ENCODE measurements at places on chromosomes 16 and 17.
A peak's percentile ranks its signal among the peaks of the same experiment; 100 is the strongest.

GRCh38 chr16:69566981-69567680 is 1.4 kb downstream of the NFAT5 start:
- peak; percentile 28 for DNase-seq

DNA sequence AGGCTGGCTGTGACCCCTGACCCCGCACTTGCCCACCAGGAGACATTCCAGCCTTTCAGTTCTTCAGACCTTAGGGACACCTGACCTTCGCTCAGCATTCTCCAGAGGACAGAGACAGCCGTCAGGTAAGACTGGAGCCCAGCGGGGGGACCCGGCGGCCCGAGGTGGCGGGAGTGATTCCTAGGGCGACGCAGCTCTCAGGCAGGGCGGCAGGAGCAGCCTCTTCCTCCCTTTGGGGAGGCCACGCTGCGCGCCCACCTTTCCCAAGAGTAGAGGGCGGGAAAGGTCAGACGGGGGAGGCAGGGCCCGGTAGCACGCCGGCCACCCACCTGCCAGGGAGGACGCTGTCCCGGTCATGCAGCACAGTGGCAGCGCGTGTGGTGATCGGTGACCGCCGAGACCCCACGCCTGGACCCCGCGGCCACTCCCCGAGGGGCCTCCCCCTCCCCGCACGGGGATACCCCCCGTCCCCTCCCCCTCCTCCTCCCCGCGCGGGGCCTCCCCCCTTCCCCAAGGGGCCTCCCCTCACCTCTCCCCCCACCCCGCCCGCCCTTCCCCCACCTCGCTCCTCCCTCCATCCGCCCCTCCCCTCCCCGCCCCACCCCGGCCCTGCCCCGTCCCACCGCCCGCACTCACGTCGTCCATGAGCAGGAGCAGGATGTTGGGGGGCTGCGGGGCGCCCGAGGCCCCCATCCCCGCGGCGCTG is 472 bp downstream of the GALNS start:
- peak; percentile 17 for DNase-seq

DNA sequence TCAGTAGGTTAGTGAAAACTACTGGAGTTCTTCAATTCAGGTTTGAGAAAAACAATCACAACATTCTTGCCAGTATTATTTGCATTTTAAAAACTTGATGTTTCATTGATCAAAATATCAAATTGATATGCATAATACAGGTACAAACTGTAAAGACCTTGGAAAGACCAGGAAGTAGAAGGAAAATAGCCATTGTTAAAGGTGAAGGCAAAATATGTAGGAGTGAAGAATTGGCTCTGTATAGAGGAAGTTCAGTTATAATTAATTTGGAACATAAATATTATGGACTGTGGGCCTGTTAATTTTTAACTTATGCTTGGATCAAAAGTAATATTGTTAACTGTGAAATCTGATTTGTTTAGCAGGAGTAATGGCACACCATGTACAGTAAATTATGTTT is 112.6 kb downstream of the BCAS3 start:
- DNase-seq = no peak

DNA sequence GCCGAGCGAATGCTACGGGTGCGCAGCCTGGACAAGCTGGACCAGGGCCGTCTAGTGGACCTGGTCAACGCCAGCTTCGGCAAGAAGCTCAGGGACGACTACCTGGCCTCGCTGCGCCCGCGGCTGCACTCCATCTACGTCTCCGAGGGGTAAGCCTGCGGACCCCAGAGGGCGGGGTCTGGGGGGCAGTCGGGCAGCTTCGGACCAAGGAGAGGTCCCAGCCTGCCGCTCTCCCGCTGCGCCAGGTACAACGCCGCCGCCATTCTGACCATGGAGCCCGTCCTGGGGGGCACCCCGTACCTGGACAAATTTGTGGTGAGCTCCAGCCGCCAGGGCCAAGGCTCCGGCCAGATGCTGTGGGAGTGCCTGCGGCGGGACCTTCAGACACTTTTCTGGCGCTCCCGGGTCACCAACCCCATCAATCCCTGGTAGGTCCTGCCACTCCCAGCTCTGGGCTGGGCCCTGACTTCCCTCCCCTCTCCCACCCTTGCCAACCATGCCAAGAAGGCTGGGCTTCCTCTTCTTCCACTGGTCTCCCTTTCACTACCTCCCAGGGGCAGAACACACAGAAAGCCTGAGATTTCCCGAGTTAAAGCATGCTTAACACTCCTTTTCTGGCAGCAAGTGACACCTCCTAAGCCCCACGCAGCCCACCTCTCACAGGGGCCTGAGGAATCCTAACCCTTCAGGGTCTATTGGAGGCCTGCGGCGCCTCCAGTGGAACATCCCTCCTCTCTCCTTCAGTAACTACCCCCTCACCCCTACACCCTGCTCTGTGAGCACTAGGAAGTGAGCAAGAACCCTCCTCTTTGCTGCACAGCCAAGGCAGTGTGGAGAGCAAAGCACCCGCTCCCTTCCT is 3.2 kb downstream of the NAGS start:
- DNase-seq = no peak

- DNase-seq = no peak
Measured at GRCh38 chr17:53273126-53273525, 549.6 kb upstream of the KIF2B start.

GRCh38 chr17:55416000-55416399 is 5.6 kb downstream of the MMD start:
- DNase-seq = no peak

DNA sequence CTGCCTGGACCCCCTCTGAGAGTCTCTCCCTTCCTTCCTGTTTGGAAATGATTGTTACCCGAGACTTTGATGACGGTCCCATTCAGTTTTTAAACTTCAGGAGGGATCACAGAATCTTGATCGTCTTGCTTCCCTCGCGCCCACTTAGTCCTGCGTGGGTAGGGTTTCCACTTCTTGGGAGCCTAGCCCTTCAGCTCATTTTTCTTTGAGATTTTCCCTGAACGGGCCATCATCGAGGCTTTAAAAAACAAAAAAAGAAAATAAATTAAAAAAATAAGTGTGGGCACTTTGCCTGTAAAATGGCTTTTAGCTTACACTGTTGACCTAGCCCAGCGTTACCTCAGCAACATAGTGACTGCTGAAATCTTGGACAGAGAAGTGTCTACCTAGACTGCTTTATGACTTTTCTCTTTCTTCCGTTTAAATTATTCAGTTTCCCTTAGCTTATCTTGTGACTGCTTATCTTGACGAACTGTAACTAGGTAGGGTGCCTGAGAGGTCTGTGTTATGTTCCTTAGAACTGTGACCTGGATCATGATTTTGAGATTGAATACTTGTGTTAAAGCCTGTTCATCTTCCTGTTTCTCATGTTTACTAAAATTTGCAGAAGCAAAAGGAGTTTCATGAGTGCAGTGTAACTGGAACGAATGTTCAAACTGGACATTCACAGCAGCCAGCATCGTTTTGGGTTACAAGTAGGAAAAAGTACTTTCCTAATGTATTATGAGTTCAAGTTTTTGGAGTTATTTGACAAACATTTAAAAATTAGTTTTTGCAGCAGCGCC is 874 bp downstream of the WWP2 start:
- DNase-seq = peak; percentile 15

DNA sequence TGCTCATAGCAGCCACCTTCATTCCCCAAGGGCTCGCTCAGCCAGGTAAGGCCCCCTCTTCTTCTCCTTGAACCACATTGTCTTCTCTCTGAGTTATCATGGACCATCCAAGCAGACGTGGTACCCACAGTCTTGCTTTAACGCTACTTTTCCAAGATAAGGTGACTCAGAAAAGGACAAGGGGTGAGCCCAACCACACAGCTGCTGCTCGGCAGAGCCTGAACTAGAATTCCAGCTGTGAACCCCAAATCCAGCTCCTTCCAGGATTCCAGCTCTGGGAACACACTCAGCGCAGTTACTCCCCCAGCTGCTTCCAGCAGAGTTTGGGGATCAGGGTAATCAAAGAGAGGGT is 272 bp downstream of the CCL2 start:
- DNase-seq = no peak

DNA sequence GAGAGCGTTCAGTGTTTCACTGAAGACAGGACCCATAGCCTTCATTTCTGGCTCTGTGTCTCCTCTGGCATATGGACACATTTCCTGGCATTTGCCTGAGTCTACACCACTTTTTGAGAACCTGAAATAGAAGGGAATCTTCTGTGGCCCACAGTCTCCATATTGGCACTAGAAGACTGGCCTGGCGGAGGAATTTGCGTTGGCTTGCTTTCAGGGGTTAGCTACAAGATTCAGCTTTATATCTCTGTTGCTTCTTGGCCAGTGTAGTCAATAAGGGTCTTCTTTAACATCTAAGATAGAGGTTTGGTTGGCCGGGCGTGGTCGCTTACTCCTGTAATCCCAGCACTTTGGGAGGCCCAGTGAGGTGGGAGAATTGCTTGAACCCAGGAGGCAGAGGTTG is 12.8 kb upstream of the CLEC18C start:
- DNase-seq = no peak

DNA sequence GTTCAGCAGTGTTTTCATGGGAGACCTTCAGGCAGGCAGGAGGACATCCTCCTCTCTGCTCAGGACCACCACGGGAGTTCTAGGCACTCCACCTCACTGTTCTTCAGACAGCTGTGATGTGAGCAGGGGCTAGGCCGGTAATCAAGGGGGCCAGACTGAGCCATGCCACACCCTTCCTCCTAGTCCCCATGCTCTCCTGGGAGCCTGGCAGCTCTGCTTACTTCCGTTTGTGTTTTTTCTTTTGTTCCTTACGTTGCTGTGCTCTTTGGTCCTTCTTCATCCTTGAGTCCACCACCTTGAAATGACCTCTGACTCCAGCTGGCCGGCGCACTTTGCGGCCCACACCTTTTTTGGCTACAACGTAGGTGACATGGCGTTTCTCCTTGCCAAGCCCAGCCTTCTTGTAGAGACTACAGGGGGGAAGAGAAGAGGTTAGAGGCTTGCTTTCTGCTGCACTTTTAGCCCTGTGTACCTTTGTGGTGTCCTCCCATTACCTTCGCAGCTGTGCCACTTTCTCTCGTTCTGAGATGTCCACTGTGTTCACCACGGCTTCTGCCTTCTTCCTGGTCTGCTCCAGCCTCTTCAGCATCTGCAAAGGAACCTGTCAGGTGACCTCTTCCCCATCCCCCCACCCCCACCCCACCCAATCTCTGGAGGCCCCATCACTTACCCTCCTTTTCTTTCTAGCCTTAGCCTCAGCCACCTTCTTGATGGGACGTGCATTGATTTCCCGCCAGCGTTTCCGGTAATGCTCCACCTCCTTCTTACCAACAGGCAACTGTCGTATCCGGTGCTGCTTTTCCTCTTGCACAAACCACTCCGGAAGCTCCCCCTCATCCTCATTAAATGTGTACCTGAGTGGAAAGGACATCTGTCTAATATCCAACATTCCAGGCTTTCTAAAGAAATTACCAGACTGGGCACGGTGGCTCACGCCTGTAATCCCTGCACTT is 7.4 kb upstream of the PSMC5 start:
- DNase-seq = no peak

DNA sequence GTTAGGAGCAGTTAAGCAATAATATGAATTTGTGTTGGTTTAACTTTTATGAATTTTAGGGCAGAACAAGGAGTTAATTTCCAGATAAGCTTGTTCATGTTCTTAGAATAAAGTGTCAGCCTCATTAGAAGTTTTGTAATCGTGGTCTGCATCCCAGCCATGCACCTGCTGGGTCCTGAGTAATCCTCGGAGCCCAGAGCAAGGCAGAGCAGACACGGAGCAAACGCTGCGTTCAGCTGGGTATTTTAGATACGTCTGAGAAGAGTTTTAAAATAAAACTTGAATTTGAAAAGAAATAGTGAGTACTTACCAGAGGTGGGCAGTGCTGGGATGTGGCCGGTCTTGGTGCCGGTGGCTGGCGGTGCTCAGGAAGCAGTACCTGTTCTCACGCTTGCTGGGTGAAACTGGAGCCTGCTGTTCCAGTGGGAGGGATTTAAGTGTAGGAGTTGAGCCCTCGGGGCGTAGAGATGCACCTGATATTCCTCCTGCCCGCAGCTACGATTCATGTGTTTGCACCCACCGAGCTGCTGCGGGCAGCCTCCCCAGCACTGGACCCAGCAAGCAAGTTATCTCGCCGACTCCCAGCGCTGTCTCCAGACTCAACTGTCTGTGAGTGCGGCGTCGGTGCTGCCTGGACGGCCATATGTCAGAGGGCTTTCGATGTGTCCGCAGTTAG is at the start of gene ZNF750:
ZNF750 (minus strand) TSS at position 406 of the 676 bp plus-strand sequence. CDS start 7,568 bp downstream, outside the sequence.
- DNase-seq = no peak

DNA sequence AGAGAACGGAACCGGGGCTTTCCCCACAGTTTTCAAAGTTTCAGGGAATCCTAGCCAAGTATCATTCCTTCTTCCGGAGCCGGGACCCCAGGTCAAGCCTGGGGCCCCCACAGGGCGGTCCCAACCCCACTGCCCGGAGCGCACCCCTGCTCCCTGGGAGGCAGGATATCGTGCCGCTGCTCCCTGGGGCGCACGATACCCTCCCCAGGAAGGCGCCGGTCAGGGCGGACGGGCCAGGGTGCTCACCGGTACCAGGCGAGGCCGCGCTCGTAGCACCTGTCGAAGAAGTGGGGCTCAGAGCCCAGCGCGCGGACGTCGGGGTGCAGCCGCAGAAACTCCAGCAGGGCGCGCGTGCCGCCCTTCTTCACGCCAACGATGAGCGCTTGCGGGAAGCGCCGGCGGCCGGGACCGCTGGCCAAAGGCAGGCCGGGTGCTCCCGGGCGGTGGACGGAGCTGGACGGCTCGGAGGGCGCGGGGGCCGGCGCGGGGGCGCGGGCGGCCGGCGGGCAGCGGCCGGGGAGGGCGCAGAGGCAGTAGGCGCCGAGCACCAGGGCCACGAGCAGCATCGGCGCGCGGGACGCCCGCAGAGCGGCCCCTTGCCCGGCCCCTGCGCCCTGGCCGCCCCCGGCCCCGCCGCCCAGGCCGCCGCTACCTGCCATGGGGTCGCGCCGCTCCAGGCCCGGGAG is 407 bp downstream of the HS3ST6 start:
- no peak for DNase-seq

DNA sequence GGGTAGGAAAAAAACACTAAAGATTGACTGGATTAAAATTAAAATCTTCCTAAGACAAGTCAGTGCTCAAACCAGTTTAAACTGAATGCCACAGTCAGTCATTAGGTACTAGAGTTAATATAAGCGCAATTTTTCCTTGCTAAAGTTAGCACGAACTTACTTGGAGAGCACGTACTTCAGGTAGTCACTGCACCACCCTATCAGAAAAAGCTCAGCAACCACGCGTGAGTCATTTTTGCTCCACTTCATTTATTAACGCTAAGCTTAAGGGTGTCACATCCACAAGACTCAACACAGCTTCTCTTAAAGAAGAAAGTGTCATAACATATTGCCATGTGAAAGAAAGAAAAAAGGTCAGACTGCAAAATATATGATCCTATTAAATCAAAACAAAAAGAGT is 53.1 kb downstream of the TEX2 start:
- DNase-seq = no peak

DNA sequence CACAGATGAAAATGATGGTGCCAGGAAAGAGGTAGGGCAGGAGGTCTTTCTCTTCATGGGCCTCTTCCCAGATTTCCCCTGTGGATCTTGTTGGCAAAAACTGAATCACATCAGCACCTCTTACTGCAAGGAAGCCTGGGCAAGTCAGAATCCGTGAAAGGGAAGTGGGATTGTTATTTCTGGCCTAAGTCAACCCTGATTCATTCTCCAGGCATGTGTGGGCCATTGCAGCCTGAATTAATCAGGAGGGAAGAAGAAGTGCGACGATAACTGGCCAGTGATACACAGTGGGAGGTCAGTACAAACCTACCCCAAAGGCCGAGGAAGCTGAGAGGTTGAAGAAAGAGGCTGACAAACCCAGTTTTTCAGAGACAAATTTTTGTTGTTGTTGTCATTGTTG is 17.9 kb upstream of the NSMCE1 start:
- DNase-seq = no peak

- DNase-seq = no peak
Measured at GRCh38 chr17:33989361-33990148, 265.5 kb upstream of the CCL2 start.

- no peak for DNase-seq
Measured at GRCh38 chr16:55754056-55754455, 78.8 kb downstream of the CES1 start.

Measured in stimulated activated naive B cell treated with anti-CD40 and anti-IgM and Interleukin-4, amounts not matched to agents 10 μg/mL and 1 μg/mL and 100 μg/mL, for 72 hours (primary cell).